ENCODE measurements at places on chromosomes 1 and 21. TPM values are rescaled to one million over a fixed set of nuclear protein-coding genes. Genes with fewer than 3 reads are reported as not detected.

Gene UBXN10
- total RNA-seq, result 0.29 TPM

Gene ATP6V1G3
- total RNA-seq, result not detected

Gene ZBTB37
- total RNA-seq, result 14.5 TPM

Gene SLC9C2
- total RNA-seq, result 0.16 TPM

Gene TRAPPC3
- 68.3 TPM for total RNA-seq

Gene CD164L2
- not detected for total RNA-seq

Gene AADACL4
- not detected for total RNA-seq

Gene LCE1D
- total RNA-seq, result not detected

Gene DENND2C
- total RNA-seq, result 2.6 TPM

Gene C2CD4D
- total RNA-seq, result not detected

Gene EPHA10
- total RNA-seq, result not detected

Gene PANK4
- total RNA-seq, result 23.0 TPM

Gene TSACC
- total RNA-seq, result 0.64 TPM

Gene ZDHHC18
- 52.5 TPM for total RNA-seq

Gene TTC24
- total RNA-seq, result not detected

Gene CHIT1
- 17.4 TPM for total RNA-seq

Gene PLA2G4A
- 14.1 TPM for total RNA-seq

Gene PRDX6
- 873 TPM for total RNA-seq

Gene FBXO44
- total RNA-seq, result 12.1 TPM

Gene S100A5
- not detected for total RNA-seq

Gene LRRC39
- 1.0 TPM for total RNA-seq

Gene HCRTR1
- 0.39 TPM for total RNA-seq

Gene HOOK1
- total RNA-seq, result not detected

Gene SLC25A34
- total RNA-seq, result 2.2 TPM

Gene NPR1
- total RNA-seq, result 156 TPM

Gene OR6K6
- total RNA-seq, result not detected

Gene SLC2A5
- total RNA-seq, result 12.9 TPM

Gene OR2L13
- total RNA-seq, result not detected

Gene DLGAP3
- 0.51 TPM for total RNA-seq

Gene GSTM2
- 51.2 TPM for total RNA-seq

Gene CELA2A
- 0.74 TPM for total RNA-seq

Gene FCGR3B
- total RNA-seq, result 10.9 TPM

All from mesenteric fat pad (tissue), 1 donor.